ENCODE measurements at places on chromosomes 2 and 18. TPM values are rescaled to one million over a fixed set of nuclear protein-coding genes. Genes with fewer than 3 reads are reported as not detected.

Gene PLEKHA3
- total RNA-seq = 10.3 TPM

Gene UGT1A5
- total RNA-seq = not detected

Gene LMAN2L
- 35.5 TPM for total RNA-seq

DNA sequence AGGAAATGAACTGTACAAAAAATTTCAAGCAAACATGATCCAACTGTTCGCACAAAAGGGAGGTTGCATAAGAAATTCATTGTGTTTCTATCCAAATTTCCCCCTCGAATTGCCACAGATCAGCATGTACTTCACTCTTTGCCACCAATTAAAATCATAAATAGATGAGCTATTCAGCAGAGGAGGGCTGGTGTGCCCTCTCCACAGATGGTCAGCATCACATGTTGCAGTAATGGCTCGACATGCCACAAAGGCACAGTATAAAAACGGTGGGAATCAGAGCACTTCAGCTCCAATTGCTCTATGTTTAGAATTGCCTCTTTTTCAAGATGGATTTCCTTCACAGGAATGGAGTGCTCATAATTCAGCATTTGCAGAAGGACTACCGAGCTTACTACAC lies at the start of gene G6PC2:
G6PC2 (plus strand) TSS at position 289 of the 400 bp plus-strand sequence; CDS start at position 330, 41 bp downstream.
- DNase-seq = no peak

GRCh38 chr2:48527226-48527885 lies 2.6 kb upstream of the STON1 start:
- DNase-seq = no peak
